NCI-H1417 (cell line): ENCODE measurements at places on chromosomes 5 and 9.

DNA sequence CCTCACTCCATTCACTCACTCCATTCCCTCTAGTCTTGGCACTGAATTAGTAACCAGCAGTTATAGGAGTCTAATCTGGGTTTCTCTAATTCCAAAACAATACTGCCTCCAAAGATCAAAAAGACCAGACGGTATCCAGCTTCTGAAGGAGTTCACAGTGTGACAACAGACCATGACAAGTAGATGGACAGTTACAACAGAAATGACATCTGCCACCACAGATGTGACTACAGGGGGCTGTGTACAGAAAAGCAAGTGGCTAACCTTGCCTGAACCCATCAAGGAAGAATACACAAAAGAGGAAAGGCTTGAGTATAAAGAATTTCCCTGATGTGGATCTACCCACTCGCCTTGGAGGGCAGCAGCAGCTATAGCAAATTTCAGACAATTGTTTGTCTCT lies 112.4 kb downstream of the ACTL7B start:
- DNase-seq = no peak

DNA sequence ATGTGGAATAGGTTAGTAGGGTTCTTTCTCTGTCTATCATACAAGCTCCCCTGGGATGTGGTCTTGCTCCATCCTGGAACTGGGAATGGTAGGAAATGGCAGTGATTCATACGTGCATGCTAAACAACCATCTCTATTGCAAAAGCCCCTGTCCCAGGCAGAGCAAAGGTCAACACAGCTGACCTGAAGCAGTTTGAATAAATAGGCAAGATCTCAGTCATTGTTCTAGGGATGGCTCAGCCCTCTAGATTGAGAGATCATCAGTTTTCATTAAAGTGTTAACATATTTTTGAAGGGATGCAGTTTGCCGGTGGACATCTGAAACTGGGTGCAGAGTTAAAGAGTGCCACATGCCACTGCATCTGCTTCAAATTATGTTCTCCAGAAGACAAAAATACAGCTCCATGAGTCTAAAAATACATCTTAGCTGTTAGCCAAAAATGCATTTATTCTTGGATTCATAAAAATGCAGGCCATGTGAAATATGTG lies 224.1 kb downstream of the ESM1 start:
- no peak for DNase-seq

DNA sequence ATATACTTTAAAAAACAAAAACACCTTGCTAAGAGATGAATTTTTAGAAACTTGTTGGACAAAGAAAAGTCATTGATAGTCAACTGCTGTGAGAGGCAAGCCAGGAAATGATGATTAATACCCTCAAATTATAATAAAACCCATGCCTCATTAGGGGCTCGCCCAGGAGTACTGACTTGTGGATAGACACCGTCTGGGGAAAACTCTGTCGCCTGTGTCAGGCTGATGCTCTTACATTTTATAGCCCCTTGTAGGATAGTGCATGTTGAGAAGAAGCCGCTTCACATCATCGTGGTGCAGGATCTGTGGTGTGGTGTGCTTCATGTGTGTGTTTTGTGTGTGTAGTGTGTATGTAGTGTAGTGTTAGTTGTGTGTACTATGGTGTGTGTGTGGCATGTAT lies 39.1 kb downstream of the SYK start:
- no peak for DNase-seq

DNA sequence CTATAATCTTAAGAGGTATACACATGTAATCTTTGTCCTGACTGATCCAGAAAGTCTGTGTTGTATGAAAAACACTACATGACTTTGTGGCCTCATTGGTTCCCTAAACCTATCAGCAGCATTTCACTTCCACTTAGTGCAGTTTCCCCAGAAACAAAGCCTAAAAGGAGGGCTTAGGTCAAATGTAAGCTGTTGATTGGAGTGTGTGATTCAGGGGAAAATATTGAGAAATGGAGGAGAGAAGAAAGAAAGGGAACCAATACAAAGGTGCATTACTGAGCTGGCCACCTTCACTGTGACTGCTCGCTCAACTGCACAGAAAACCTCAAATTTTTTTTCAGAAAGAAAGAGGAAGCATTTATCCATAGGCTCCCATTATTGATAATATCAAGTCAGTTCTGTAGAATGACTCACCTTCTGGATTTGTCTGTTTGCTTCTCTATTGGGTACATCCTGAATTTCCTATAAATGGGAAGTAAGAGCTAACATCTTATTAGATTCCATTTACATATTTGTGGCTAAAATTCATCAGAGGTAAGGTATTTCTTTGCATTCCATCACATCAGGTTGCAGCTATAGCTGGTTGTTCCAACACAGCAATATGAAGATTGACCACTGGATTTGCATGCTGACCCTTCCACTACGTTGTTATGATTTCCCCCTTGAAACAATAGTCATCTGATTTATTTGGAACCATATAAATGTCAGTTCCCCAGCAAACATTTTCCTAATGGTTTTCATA lies 10.3 kb upstream of the FST start:
- no peak for DNase-seq

GRCh38 chr5:173452119-173452905 lies 124.1 kb upstream of the STC2 start:
- no peak for DNase-seq

DNA sequence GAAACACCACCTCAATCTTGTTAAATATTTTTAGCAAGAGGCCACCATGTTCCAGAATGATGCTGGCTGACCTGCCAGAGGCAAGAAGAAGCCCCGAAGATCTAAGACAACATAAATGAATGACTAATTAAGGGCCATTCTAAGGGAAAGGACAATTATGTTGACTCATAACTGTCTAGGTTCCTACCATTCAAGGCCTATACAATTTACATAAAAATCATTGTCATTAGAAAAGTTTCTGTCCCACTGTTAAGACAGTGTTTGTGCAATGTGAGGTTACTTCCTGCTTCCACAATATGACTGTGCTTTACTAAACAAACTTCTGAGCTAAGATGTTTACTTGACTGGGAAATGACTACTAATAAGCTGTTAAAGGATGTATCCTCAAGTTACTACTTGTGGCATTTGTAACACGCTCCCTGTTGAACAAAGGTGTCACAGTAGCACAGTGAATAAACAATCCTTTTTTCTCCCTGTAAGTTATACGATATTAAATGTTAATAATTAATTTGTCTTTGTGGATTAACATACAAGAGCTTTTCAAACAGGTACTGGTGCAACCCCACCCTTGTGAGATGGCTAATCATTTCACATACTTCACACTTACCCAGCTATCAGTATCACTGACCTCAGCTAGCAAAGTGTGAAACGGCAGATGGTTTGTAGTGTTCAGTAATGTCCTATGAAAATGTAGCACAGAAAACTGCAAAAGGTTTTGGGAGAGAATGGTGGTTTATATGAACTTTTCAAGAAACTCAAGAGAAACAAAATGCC lies 195.8 kb downstream of the EFNA5 start:
- DNase-seq = no peak

GRCh38 chr5:168607946-168608345 lies 28.8 kb upstream of the PANK3 start:
- DNase-seq = no peak

DNA sequence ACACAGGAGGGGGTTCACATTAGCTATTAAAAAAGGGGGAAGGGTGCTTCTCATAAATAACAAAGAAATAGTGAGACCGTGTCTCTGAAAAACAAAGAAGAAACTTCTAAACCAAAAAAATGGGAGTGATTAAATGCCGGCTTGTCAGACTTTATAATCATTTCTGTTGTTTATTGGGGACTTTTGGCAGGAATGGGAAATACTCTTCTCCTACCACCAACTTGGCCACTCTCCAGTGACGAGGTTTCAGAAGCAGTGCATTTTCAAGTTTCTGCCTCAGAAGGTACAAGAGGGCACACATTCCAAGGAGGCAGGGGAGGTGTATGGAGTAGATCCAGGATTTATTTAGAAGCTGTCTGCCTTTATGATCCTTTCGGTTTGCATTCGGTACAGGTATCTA lies 46.2 kb downstream of the LIX1 start:
- no peak for DNase-seq

DNA sequence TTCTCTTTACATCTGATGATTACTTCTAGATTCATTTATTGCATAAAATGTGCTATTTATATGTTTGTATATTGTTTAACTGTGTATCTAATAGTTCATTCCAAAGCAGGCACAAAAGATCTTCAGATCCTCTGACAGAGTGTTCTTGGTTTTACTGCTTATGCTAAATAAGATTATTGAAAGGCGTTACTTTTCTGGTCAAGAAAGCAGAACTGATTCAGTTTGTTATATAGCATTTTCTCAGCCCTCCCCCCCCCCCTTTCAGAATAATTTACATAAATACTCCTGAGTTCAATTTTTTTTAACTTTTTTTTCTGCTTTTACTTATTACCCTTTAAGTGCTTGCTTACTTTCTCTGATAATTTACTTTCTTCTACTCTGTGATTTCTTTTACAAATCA lies 15.4 kb downstream of the CDC42SE2 start:
- no peak for DNase-seq

DNA sequence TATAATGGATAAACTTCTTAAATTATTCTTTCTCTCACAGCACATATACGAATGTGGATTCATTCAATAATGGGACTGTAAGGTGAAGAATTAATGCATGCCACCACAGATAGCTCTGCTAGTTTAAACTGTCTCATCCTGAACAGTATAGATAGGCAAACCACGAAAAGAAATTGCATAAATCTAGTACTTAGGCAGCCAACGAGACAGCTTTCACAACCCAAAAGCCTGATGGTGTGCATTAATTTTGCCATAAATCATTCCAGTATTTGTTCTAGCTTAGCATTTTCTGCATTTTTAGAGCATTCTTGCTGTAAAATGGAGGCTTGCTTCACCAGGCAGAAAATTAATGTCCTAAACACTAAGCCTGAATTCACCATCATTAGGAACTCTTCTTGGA lies 834.2 kb upstream of the DMAC1 start:
- no peak for DNase-seq

DNA sequence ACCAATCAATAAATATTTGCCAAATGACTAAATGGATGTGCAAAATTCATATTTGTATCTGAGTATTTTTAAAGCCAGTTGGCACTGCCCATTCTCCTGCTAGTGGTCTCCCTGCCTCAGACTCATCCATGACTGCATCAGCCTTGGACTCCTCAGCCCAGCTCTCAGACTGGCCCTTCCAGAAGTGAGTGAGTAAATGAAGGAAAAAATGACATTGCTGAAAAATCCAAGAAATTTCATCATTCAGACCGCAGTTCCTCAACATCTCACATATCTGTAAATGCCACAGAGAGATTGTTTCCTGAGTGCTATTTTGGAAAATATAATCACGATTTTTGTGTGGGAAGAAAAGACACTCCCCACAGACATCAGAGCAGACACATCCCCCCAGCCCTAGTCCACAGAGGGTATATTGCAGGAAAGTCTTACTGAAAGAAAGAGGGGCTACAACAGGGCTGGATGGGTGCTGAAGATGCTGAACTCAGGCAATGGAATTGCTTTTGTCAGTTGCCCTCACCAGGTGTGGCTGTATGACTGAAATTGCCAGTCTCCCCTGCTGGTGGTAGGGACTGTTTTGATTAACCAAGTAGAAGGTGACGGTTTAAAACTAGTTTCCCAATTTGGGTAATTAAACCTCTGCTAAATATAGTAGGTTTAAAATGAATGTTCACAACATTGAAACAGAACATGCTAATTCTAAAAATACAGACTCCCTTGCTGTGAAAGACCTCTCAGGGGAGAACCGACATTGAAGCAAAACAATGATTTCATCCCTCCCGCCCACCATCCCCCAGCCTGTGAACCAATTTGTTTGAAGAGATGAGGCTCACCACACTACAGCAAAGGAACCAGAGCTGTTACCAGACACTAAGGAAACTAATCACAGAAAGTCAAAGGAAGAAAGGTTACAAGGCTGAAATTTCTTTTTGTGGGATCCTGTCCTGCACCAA lies 158.8 kb downstream of the DEPDC1B start:
- DNase-seq = no peak

- DNase-seq = no peak
Observed at GRCh38 chr5:94694671-94695070, 76.2 kb downstream of the SLF1 start.

DNA sequence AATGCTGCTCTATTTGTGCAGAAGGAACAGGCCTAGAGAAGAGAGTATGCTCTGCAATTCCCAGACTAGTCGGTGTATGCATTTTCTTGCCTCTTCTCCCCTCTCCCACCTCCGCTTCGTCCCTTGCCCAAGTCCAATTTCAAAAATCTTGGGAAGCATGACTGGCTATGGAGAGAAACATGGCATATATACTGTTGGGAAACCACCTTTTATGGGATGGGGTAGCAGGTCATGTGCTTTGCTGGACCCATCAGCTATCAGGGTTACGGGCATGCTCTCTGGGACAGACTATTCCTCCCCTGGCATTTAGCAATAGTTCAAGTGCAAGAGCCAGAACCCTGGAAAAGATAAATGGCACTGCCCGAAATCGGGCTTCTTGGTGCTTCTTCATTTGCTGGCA lies 12.0 kb downstream of the ISL1 start:
- no peak for DNase-seq

DNA sequence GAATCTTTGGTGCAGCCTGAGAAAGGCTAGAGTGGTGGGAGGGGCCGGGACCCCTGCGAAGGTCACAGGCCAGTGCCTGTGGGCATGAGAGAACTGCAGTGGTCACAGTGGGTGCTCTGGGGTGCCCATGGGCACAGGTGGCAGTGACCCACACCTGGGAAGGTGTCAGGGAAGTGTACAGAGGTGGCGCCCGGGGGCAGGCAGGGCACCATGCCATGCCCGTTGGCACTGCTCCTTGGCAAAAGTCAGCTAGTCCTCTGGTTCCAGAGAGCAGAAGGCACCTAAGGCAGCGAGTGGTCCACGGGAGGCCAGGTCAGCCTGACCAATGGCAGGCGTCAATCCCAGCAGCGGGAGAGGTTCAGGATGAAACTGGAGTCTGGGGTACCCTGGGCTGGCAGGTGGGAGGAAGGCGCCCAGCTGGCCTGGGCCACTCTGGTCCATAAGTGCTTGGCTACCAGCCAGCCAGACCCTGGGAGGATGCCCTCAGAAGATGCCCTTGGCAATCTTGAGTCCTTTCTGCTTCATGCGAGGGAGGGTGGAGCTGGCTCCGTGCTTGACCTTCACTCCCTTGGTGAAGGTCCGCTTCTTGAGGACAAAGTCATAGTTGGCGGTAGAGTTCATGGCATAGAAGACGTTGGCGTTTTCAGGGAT lies 22.8 kb downstream of the RALGDS start:
- no peak for DNase-seq

- no peak for DNase-seq
Observed at GRCh38 chr5:55701462-55702103, 10.5 kb downstream of the SLC38A9 start.

GRCh38 chr5:67259548-67260215 lies 63.1 kb upstream of the CD180 start:
- no peak for DNase-seq

DNA sequence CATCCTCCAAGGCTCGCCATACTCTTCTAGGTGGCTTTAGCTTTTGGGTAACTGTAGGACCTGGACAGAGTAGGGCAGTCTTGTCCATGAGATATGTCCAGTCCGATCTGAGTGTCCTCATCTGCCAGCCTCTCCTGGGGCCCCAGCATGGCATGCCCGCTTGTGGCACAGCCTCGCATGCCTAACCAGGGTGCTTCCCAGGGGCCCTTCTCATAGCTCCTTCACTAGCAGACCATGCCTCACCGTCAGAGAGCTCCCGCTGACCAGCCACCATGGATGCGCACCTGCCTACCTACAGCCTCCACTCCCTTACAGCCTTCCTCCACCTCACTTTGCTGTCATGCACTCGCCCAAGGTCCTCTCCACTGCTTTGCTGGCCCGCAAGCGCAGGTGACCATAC lies 60.6 kb upstream of the FNIP1 start:
- DNase-seq = no peak
